ENCODE measurements at places on chromosomes 13 and 19.

GRCh38 chr13:91383836-91384235 is 14.6 kb upstream of the GPC5 start:
- DNase-seq, result no peak

- peak; percentile 72 for DNase-seq
These were observed 1.3 kb upstream of the LRCH1 start for GRCh38 chr13:46551410-46552302.

DNA sequence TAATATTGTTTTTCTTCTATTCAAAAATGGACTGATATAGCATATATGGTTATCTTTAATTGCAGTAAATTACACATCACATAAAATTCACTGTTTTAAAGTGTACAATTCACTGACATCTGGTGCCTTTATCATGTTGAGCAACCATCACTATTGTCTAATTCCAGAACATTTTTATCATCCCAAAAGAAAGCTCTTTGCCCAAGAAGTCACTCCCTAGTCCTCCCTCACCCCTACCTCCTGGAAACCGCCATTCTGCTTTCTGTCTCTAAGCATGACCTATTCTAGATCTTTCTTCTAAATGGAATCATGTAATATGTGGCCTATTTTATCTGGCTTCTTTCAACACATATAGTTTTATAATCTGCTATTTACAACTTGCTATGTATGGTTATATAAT is 525.6 kb downstream of the DCT start:
- DNase-seq, result no peak

DNA sequence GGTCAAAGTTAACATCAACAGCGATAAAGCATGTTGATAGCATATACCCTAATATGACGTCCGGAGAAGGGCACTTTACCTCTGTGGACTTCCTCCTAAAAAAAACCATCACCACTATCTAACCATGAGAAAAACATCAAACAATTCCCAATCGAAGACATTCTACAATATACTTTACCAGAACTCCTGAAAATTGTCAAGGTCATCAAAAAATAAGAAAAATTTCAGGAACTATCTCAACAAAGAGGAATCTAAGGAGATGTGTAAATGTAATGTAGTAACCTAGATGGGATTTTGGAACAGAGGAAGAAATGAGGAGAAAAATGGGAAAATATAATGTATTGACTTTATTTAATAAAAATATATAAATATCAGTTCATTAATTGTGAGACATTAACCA is 1026.8 kb upstream of the MIR17HG start:
- DNase-seq, result no peak
